Esophagus (tissue), 2 donors: ENCODE measurements at places on chromosomes 5 and 9. TPM values are rescaled to one million over a fixed set of nuclear protein-coding genes. Genes with fewer than 3 reads are reported as not detected.

The PKD2L2 gene
- polyA plus RNA-seq: not detected

The FBP2 gene
- not detected for polyA plus RNA-seq

The FCN2 gene
- 0.16 TPM for polyA plus RNA-seq

The ORM1 gene
- polyA plus RNA-seq: not detected

The CARTPT gene
- polyA plus RNA-seq: 0.28 TPM

The DOCK8 gene
- 3.6 TPM for polyA plus RNA-seq

The DAP gene
- 27.7 TPM for polyA plus RNA-seq

The QRFP gene
- 0.16 TPM for polyA plus RNA-seq

The LRRC19 gene
- polyA plus RNA-seq: not detected

The RNF180 gene
- 1.0 TPM for polyA plus RNA-seq

The PSD2 gene
- 0.02 TPM for polyA plus RNA-seq

The CRHBP gene
- 0.10 TPM for polyA plus RNA-seq

The PROB1 gene
- 0.41 TPM for polyA plus RNA-seq

The OLFML2A gene
- 3.7 TPM for polyA plus RNA-seq

The SGCD gene
- polyA plus RNA-seq: 0.35 TPM

The DMRT2 gene
- 0.08 TPM for polyA plus RNA-seq

The SPINK1 gene
- polyA plus RNA-seq: 5.3 TPM
